ENCODE measurements at places on chromosomes 7 and 10. TPM values are rescaled to one million over a fixed set of nuclear protein-coding genes. Genes with fewer than 3 reads are reported as not detected.

Gene CCNY
- polyA plus RNA-seq, result 55.2 TPM

DNA sequence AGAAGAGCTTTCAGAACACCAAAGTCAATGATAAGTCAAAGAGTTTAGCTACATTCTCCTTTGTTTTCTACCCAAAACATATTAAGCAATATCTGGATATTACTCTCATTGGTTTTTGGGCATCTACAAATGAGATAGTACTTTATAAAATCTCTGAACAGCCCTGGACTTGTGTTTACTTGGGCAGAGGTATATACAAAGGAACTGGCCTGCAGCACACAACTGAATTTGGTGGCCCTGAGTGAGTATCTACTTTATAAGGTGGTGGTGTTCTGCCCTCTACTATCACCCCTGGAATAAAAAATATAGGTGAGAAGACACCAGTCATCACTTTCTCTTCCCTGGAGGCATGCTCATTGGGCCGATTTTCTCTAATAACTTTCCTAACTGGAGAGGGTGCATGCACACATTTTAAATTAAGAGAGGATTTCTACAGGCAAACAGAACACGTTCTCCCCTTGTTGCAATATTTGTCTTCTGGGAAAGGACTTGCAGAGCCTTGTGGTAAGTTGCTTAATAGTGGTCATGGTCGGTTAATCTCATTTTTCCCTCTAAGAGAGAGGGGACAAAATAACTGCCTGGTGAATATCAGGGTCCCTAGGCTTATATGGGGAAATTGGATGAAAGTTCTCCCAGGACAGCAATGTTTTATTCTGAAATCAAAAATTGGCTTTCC is 41.1 kb downstream of the OTUD1 start:
- DNase-seq, result no peak

- DNase-seq, result no peak
These were observed 19.3 kb downstream of the CRTAC1 start for GRCh38 chr10:98010939-98011685.

DNA sequence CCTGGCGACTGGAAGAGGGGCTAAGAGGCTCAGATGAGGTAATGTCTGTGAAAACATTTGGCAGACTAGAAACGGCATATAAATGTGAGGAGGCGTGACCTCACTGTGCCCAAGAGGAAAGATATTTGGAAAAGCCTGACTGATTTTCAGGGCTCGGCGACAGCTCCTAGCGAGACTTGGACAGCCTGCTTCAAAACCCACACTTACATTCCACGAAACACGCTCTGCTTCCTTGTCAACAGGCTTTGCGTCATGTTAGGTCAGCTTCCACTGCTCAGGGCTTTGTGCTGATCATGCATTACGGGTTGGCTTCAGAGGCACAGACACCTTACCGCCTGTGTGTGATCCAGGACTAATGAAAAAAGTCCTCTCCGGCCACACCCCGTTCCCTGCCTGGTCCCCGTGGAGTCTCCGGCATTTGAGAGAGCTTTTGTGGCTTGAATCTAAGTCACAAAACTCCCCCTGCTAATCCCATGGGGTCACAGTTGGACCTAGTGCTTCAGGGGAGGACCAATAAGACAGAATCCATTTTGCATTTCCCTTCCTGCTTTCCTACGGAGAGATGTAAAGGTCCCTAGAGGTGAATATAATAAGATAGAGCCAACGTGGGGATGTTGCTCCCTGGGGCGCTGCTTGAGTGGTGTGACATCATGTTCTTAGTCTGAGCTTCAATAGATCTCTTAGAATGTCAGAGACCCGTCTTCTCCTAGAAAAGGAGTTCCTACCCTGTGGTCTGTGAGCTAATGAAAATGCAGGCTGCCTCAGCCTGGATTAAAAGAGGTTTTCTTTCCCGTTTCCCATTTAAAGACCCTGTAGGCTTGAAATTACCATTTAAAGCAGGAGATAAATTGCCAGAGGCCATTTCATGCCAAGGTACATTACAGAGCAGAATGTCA is 25.5 kb downstream of the FGFBP3 start:
- DNase-seq, result peak; percentile 76

GRCh38 chr7:120837599-120837998 is 20.3 kb downstream of the TSPAN12 start:
- DNase-seq, result no peak

- no peak for DNase-seq
These were observed 13.4 kb downstream of the BUD31 start for GRCh38 chr7:99422186-99422585.

DNA sequence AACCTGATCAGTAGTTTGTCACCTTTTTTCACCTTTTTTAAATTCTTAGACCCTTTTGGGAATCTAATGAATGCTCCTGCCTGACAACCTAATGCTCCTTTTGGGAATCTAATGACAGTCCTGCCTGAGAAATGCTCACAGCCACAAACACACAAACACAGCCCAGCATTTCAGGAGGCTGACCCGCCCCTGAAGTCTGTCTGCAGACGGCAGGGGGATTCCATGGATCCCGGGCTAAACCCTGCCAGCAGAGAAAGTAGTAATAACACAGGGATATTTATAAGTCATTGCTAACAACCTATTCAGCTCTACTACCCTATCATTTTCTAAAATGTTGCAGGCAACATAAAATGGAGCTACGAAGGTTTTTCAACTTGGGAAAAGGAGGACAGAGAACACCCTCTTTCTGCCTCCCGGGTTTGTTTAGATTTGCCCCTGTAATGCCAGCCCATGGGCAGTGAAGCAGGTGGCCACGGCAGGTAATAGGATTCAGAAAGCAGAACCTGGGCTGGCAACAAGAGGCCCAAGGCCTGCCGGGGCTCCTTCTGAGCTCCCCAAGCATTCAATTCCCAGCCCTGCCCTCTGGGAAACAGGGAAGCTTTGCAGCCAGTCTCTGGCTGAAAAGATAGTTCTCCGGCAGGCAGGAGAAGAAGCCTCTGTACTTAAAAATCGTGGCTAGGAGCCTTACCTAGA is 65.2 kb downstream of the CREB3L2 start:
- no peak for DNase-seq

- DNase-seq, result no peak
These were observed 21.4 kb downstream of the MAD1L1 start for GRCh38 chr7:2211259-2211880.

Gene CPVL
- 333 TPM for polyA plus RNA-seq

- no peak for DNase-seq
These were observed 432.0 kb downstream of the PCDH15 start for GRCh38 chr10:54368984-54369383.

Gene NODAL
- polyA plus RNA-seq, result 0.33 TPM

Gene SLC18A3
- polyA plus RNA-seq, result 3.5 TPM

DNA sequence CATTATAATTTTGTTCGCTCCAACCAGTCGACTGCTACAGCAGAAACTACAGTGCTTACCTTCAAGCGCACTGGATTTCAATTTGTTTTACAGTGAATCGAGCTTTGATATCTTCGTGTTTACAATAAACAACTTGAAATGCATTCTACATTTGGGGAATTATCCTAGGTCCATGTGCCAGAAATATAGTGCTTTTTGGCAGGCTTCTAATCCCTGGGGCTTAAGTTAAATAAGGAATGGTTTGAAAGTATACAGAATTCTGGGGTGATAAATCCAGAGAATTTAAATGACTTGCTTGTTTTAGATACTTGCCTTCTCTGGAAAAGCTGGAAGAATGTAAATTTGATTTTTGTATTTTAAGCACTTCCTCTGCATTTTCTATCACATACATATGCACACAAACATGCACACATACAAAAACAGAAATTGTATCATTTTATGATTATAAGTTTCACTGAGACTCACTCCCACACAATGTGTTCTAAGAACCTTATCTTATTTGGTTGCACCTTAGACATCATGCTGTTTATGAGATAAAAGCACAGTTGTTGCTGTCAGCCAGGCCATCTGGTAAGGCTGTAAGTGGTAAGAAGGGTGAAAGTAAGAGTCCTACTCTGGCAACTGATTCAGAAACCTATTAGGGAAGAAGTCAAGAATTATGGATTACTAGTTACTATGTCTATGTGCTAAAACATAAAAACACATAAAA is 347.2 kb upstream of the KCND2 start:
- no peak for DNase-seq

DNA sequence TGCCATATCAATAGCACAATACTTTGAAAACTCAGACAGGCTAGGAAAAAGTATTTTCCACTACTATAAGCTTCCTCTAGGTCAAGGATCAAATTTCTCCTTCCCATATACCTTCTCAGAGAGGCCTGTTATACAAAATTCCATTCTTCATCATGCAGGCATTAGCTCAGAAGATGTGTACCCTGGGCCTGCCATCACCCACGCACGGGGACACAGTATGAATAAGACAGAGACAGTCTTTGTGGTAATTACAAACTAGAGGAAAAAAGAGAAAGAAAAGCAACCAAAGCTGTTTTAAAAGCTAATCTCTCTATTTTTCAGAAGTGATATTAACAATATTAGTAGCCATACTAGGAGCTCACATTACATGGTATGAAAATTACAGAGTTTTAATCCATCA is 236.8 kb upstream of the AOAH start:
- DNase-seq, result no peak

DNA sequence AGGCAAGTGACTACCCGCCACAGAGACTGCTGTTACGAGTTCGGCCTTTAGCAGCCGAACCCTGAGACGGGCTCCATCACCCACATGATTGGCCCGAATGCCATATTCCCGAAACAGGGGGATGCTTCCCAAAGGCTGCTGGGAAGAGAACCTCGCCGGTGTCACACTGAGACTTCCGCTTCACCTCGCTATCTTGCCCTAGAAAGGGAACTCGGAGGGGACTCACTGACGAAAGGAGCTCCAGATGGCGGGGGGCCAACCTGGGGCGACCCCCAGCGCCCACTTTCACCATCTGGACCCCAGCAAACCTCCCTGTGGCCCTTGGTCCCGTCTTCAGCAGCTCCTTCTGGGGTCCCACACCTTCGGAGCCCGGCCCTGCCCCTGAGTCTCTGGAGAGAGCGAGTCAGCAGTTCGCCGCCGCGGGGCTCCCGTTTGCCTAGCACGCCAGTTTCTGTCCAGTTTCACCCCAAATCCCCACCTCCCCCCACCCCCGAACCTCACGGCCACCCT is 529 bp downstream of the HPS1 start:
- no peak for DNase-seq

GRCh38 chr7:132472463-132473120 is 103.7 kb downstream of the PLXNA4 start:
- DNase-seq, result no peak

Gene SFTPD
- polyA plus RNA-seq, result 0.42 TPM

Gene AP1S1
- polyA plus RNA-seq, result 56.4 TPM

DNA sequence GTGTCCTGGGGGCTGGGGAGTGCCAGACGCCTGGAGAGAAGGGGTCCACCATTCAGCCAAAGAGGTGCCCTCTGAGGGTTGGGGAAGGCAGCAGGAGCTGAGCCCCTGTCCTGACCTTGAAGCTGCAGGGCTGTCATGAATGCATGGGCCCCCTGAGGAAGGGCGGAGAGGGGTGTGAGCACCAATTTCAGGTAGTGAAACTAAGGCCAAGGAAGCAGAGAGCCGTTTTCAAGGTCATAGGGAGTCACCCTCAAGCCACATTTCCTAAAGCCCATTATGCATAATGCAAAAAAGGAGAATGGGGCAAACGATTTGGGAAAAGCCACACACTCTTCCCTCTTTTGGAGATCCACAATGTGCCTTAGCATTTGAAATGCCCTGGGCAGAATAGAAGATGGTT is 37.2 kb downstream of the FIGNL1 start:
- DNase-seq, result no peak

DNA sequence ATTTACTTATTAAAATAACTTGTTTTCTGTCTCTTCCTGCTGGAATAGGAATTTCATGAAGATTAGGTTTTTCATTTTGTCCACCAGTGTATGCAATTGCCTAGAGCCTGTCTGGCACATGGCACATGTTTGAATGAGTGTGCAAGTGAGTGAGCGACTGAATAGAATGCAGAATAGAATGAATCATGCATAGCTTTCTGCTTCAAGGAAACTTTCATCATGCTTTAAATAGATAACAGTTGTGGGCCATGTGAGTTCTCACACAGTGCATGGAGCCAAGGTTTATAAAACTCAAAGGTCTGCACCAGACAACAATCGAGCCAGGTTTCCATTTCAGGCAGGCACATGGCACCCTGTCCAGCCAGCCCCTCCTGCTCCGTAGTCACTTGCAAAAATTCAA is 74.2 kb upstream of the HECW1 start:
- DNase-seq, result no peak

DNA sequence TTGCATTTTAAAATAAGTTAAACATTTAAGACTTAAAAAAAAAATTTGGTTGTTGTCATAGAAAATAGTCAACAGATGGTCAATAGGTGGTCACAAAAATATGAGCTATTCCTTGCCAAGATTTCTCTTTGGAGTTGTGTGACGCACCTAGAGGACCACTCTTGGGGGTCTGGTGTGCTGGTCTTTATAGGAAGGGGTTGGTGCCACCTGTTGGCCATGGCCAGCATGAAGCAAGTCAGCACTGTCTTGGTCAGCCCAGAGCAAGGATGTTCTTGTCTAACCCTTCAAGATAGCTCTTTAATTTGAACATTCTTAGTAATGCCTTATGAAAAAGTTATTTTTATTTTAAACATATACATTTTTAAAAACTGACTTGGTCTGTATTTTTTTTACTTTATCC is 267.9 kb upstream of the CNTNAP2 start:
- DNase-seq, result no peak

GRCh38 chr10:118980870-118981269 is 48.6 kb upstream of the NANOS1 start:
- DNase-seq, result no peak

DNA sequence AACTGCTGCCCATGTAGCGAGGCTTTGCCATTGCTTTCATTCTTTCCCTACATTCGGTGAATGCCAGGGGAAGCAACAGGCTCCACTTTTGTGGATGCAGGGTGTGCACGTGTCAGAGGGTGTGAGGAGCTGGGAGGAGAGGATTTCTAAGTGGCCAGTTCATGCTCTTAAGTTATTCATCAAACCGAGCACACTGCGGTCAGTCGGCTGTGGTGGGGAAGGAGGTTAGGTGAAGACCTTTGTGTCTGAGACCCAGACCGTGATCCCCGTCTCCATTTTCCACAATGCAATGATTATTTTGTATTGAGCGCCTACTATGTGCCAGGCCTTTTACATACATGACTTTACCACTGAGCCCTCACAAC is 438.6 kb upstream of the GALNT17 start:
- no peak for DNase-seq

DNA sequence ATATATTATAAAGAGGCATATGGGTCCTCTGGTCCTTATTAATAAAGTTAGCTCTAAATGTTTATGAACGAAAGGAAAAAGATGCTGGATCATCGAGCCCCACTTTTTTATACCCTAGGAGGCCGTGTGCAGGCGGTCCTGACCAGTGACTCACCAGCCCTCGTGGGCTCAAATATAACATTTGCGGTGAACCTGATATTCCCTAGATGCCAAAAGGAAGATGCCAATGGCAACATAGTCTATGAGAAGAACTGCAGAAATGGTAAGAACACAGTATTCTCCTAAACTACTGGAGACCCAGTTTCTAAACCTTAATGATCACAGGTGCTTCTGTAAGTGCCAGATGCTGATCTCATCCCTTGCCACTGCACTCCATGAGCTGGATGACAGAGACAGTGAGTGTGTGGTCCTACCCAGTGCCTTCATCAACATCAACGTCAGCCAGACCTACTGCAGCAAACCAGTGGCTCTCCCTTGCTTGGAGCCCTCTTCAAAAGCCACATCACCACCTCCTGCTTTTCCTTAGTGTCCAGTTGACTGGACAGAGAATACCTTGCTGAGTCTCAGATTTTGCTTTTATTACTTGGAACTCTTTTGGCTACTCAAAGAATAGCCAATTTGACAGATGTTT is 7.6 kb downstream of the GPNMB start:
- no peak for DNase-seq

- no peak for DNase-seq
These were observed 2.2 kb upstream of the LRRC27 start for GRCh38 chr10:132329565-132330485.

Gene CNPY1
- not detected for polyA plus RNA-seq

Gene LIPM
- polyA plus RNA-seq, result 0.04 TPM

Measured in large intestine (tissue), 12 donors.